ENCODE measurements at places on chromosomes 3 and 15.

GRCh38 chr3:14369675-14370669 is 32.4 kb upstream of the SLC6A6 start:
- DNase-seq = no peak

GRCh38 chr15:39506146-39506545 is 74.7 kb upstream of the THBS1 start:
- peak; percentile 25 for DNase-seq

DNA sequence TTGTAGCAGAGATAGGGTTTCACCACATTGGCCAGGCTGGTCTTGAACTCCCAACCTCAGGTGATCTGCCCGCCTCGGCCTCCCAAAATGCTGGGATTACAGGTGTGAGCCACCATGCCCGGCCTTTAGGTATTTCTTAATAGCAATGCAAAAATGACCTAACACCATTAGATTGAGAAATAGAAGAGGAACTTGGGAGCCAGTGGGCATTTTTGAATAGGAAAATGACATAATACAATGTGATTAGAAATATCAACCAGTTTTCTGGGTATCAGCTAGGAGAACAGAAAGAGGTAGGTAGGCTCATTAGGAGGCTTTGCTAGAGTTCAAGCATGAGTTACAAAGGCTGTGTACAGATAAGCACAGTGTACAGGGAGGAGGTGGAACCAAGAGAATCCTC is 101.8 kb upstream of the TBC1D5 start:
- DNase-seq = no peak

DNA sequence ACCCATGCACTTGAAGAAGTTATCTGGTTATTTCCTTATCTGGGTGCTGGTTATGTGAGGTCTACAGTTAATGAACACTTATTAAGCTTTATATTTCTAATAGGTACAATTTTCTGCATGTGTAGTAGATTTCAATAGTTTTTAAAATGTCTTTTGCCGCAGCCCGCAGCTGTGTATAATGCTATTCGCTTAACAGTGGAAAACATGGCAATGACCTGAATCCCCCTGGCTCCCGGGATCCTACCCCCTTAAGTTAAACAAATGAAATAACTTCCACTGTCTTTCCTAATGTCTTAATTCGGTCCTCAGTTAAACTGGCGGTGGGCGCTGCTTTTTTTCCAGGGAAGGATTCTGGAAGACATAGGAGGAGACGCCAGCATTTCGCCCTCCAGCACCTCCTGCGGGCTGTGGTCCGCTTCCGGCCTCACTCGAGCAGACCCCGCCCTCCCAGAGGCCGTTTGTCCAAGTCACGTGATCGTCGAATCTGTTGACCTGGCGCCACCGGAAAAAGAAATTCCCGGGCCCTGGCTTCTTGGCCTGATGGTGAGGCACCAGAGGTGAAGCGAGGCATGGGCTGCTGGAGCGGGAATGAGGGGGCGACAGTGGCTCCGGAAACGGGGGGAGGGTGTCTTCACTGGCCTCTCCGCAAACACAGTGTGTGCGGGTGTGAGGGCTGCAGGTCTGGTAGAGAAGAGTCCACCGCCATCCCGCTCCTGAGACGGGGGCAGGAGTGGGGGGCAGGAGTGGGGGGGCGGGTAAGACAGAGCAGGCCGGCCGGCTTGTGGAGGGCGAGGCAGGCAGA is 45.6 kb upstream of the CSPG4 start:
- peak; percentile 81 for DNase-seq

- DNase-seq = no peak
Observed at GRCh38 chr3:134087060-134087974, 57.6 kb upstream of the SLCO2A1 start.

GRCh38 chr3:129838086-129838485 is 55.4 kb downstream of the TMCC1 start:
- DNase-seq = no peak
